Stimulated activated CD4-positive, alpha-beta T cell treated with anti-CD3 and anti-CD28 coated beads, Interleukin-4, amount 100 ng/mL, for 48 hours (primary cell): ENCODE measurements at places on chromosomes 3 and 15.

GRCh38 chr3:66017591-66017990, 21.1 kb downstream of the MAGI1 start:
- DNase-seq = no peak

DNA sequence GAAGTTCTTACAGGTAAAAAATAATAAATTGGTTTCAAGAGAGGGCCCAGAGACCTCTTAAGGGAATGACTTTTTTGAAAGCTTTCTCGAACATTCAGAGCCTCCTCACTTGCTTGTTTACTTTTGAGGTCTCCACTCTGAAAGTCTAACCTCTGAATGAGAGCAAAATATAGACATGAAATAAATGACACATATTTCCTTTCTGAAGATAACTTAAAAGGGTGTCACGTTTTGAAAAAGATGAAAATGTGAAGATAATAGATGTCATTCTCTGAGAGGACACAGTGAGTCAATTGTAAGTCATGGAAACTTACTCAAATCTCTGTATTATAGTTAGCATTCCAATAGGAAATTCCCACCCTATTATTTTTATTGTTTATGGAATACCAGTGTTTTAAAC, 44.6 kb downstream of the HACD2 start:
- no peak for DNase-seq

DNA sequence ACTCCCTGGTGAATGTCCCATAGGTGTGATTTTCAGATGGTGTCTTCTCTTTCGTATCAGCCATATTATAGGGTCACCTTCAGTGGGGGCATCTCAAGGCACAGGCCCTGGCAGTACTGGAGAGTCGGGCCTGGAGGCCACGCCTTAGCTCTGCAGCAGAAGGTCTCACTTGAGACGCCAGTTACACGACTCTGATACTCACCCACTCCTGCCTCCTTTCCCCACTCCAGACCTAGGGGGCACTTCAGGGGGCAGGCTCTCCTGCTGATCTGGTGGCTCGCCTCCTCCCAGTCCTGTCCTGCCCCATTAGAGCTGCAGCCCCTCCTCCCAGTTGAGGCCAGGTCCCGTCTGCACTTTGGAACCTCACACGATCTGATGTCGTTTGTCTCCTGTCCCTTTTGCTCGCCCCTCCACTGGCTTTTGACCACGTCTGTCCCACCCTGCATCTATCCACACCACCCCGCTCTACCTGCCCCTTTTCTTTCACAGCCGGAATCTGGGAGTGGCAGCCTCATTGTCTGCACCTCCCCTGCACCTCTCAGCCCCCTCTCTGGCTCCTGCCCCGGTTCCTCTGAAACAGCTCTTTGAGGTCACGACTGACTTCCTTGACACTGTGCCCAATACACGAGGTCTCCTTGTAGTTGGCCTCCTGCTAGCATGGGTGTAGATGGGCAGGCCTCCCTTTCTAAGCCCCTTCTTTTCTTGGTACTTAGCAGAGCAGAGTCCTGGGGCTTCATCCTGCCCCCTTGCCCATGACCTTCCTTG, 181.9 kb downstream of the NSMCE3 start:
- DNase-seq = no peak

GRCh38 chr15:84035399-84035766, 200.2 kb upstream of the GOLGA6L4 start:
- DNase-seq = no peak

DNA sequence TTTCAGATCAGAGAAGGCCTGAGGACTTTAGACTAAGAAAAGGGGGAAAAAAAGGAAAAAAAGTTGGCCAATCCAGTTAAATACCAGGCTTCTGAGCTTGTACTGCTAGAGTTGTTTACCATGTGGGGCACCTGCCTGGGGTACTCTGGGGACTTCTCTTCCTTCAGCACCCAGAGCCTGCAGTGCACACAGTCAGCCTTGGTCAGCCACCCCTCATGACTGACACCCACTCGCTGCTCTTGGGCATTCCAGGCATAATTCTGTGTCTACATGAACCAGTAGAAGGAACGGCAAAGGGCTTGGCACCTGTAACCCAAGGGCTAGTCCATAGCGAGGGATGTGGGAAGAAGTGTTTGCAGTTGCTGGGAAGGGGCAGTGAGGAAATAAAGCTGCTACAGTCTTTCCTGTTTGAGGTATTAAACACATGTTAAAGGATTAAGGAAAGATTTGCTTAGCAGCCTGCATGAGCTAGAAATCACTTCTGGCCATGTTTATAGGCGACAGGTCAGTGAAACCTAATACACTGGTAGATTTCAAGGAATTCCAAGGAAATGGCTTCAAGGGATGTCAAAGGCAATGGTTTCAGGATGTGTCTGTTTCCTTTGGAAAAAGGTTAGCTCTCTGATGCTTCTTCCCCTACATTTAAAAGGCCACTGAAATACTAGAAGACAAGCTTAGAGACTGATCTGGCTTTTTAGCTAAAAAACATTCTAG, 232.5 kb downstream of the CHST2 start:
- no peak for DNase-seq

DNA sequence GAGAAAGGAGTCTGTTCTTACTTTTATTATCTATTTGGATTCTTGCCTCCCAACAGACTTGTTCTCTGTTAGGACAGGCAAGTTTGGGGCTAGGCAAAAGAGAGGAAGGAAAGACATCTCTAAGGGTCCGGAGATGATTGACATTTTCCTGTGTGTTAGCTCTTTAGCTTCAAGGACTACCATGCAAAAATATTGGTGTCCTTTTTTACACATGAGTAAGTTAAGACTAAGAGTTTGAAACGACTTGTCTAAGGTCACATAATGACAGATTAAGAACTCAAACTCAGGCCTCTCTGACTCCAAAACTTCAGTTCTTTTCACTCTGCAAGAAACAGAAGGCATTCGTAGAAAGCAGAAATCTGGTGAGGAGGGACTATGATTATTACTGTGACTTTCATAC, 5.9 kb downstream of the LMCD1 start:
- no peak for DNase-seq

- no peak for DNase-seq
Measured at GRCh38 chr3:194929578-194929960, 243.9 kb downstream of the FAM43A start.

DNA sequence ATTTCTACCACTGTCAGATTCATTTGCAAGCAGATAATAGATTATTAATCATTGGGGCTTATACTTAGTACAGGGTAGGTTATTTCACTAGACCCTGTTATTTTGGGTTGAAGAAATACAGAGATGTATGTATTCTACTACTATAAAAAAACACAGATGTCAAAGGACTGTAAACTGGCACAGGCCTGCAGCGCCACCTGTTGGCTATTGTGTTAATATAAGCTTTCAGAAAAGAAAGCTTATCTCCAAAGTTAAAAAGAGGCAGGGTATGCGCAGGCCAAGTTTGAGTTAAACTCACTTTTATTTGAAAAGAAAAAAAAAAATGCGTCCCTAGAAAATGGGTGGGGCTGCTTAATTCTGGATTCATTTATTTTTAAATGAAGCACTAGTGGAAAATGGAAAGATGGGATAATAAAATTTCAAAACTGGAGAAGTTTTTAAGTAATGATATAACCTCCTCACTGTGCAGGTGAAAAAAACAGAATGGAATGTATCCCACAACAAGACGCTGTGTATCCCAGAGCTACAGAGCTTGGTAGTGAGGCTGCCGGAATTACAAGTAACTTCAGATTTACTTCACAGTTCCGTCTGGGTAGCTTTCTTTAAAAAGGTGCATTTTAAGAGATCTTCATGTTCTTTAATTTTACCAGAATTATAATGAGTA, 407.2 kb upstream of the TGFBR2 start:
- peak; percentile 71 for DNase-seq

GRCh38 chr3:7917443-7918151, 584.0 kb upstream of the LMCD1 start:
- peak; percentile 13 for DNase-seq

DNA sequence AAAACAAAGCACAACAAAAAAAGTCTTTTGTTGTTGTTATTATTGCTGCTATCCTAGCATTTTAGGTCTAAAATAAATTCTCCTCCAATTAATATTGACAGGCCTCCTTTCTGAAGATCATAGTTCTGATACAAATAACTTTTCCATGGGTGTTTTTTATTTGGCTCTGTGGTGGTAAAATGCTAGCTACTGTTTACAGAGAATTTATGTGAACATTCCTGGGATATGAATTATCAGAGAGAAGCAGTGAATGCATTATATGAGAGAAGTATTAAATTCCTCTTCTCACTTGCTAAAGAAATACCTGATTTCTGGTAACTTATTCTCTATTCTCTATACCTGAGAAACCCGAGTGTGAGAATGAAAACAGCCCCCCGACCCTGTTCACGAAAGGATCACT, 57.5 kb upstream of the TMCO5A start:
- no peak for DNase-seq

- DNase-seq = no peak
Measured at GRCh38 chr3:30102356-30102755, 504.0 kb upstream of the TGFBR2 start.

DNA sequence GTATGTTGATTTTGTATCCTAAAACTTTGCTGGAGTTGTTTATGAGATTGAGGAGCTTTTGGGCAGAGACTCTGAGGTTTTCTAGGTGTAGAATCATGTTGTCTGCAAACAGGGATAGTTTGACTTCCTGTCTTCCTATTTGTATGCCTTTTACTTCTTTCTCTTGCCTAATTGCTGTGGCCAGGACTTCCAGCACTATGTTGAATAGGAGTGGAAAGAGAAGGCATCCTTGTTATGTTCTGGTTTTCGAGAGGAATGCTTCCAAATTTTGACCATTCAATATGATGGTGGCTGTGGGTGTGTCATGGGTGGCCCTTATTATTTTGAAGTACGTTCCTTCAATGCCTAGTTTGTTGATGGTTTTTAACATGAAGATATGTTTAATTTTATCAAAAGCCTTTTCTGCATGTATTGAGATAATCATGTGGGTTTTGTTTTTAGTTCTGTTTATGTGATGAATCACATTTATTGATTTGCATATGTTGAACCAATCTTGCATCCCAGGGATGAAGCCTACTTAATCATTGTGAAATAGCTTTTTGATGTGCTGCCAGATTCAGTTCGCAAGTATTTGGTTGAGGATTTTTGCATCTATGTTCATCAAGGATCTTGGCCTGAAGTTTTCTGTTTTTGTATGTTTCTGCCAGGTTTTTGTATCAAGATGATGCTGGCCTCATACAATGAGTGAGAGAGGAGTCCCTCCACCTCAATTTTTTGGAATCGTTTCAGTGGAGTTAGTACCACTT, 188.1 kb downstream of the MINAR1 start:
- DNase-seq = no peak

DNA sequence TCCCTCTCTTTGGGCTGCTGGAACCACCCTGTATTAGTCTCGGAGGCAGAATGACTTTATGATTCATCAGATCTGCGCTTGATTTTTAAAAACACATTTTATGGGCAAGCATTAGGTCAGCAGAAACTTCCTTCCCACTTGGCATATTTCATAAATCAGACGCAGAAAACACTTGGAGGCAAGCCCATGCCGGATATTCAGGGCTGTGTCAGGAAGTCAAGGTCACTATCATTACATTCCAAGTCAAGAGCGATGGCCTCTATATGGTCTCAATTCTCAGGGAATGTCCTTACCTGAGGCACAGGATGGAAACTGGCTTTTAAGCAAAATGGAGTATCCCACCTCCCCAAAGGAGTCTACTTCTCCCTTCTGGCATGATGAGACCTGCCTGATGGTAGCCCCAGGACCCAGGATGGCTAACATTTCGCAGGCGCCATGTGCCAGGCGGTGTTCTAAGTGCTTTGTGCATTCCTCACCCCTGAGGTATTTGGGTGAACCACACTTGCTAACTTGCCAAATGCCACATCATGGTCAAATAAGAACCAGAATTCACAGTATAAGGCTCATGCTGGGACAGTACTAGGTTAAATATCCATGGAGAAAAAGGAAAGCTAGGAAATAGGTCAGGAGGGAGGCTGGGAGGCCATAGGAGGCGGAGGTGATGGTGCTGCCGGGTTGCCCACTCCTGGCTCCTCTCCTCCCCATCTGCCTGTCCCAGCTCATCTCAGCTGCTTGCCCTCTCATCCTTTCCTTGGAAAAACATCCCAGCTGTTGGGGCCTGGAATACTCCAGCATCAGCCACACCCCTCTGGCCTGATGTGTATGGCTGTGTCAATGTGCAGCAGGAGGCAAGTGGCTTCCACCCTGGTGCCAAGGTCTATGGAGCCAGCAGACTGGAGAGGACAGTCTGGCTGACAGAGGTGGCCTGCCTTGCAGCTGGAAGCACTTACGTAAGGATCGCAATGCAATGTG, 18.8 kb downstream of the BCL2L10 start:
- no peak for DNase-seq

GRCh38 chr15:38930851-38931572, 366.4 kb upstream of the RASGRP1 start:
- no peak for DNase-seq

DNA sequence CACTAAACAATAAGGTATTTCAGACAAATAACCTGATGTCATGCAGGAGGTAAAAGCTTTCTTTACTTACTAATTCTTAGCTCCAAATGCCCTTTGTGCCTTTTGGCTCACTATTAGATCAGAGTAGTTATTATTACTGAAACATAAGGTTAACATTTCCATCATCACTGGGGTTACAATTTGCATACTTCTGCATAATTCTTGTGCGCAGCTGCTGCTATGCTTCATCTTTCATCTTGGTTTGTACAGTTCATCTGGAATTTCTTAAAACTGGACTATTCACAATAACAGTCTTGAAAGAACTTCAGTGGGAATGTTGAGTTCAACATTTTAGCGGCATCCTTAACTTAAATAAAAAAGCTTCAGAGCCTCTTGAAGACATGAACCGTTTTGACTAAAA, 383.2 kb upstream of the ADAMTS9 start:
- no peak for DNase-seq

DNA sequence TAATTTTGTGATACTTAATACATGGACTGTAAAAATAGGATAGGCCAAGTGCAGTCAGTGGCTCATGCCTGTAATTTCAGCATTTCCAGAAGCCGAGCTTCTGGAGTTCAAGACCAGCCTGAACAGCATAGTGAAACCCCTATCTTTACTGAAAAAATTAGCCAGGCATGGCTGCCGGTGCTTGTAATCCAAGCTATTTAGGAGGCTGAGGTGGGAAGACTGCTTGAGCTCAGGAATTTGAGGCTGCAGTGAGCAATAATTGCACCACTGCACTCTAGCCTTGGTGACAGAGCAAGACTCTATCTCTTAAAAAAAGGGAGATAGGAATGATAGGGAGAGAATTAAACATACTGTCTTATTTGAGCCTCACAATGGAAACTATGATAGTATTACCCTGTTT, 51.0 kb downstream of the GMPS start:
- no peak for DNase-seq

DNA sequence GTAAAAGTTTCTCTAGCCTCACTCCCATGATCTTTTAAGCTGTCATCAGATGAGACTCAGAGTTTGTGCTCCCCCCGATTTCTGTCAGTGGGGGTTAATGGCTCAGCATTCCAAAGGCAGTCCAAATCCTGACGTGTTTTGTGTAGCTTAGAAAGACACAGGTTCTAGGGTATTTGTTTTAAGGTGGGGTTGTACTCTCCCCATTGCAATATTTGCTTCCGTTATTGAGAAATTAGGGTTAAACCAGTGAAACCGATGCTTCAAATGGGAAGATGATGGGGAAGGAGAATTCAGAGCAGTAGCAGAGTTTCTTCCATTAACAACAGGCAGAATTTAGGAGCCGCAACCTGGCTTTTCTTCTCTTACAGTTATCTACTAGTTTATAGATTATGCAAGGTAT, 3.4 kb downstream of the PIGB start:
- DNase-seq = no peak
